ENCODE measurements at places on chromosomes 4 and X.

DNA sequence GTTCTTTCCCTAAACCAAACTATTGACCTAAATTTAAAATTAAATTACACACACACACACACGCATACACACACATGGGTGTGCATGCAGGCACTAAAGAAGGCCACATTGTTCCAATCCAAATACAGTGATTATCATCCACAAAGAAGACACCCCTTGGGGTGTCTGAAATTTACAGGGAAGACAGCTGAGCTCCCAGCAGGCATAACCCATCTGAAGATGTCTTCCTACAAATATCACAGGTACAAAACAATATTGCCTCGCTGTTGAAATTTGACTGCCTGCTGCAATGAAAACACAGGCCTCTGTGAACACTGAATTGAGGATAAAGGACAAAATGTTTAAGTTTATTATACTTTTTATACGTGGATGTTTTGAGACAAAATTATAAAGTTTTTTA lies 50.2 kb upstream of the SLC7A11 start:
- no peak for DNase-seq

- DNase-seq, result no peak
Measured at GRCh38 chrX:12693754-12694153, 97.5 kb upstream of the PRPS2 start.

DNA sequence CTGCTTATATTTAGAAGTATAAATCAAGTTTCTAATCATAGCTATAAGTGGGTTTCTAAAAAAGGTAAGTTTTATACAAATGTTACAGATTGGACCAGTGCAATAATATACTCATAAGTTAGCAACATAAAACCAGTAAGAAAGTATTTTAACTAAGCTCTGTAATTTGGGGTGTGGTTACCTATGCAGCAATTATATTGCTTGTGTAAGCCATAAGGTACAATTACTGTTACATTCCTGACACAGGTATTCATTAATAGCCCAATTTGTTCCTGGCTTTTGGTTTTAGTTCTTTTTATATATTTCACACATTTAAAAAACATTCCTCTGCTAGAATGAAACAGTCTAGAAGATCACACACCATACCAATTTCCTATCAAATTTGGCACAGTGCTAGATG lies 115.1 kb downstream of the FRYL start:
- DNase-seq, result no peak

GRCh38 chrX:47222751-47223350 lies 4.4 kb downstream of the CDK16 start:
- DNase-seq, result no peak

- no peak for DNase-seq
Measured at GRCh38 chr4:78763251-78763650, 12.9 kb upstream of the BMP2K start.

- no peak for DNase-seq
Measured at GRCh38 chr4:55866290-55866907, 13.0 kb downstream of the EXOC1 start.

GRCh38 chrX:105313596-105313995 lies 93.1 kb upstream of the TEX13A start:
- no peak for DNase-seq

DNA sequence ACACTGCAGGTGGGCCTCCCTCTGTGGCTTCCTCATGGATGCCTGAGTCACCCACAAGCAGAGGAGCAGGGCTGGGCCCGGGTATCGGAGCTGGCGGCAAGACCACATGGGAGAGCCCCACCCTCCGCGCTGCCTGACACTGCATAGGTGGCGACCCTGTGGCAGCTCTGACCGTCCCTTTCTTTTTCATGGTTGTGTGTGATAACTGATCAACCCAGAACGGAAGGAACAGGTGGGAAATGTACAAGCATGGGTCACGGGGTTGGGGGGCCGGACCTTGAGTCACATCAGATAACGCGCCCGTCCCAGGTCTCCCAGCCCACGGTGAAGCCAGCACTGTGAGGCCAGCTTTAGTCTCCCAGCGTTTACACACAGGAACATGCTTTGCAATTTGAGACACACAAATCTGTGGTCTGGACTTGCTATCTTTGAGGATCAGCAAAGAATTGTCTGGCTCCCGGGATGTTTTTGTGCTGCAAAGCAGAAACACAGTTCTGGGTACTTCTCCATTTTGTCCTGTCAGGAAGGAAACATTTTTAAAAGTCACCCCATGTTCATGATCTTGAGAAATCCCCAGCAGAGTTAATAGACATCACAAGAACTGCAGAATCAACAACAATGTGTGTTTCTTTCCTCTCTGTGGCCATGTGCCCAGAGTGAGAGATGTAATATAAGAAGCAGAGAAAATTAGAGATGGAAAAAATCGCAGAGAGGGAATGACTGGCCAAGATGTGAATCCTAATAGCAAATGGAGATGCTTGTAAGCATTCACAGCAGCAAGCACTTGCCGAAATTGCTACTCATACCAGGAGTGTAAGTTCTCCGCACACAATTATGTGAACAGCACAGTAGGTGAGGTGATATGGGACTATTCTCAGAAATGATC lies 70.1 kb upstream of the CBR4 start:
- no peak for DNase-seq

GRCh38 chrX:63855896-63856295 lies 70.9 kb upstream of the ARHGEF9 start:
- no peak for DNase-seq

- no peak for DNase-seq
Measured at GRCh38 chrX:134753718-134754008, 95.4 kb upstream of the PLAC1 start.

GRCh38 chrX:150228431-150228830 lies 134.7 kb upstream of the MAMLD1 start:
- DNase-seq, result no peak

- DNase-seq, result no peak
Measured at GRCh38 chrX:9842541-9842940, 56.3 kb downstream of the SHROOM2 start.

DNA sequence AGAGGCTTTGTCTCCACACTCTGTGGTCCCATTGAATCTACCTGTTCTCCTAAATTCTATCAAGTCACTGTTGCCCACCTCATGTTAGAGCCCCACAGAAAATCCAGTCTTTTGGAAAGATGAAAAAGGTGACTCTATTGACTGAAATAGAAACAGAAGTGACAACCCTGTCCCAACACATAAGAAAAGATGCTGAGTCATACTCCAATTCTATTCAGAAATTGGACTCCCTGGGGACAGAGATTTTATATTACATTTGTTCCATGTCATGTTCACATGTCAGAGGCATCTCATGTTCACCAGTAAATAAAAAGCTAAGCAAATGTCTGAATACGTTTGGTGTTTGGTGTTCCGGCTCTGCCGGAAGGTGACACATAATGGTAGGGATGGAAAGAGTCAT lies 2.9 kb upstream of the GRPR start:
- DNase-seq, result no peak

GRCh38 chr4:182847576-182848450 lies 69.4 kb downstream of the DCTD start:
- DNase-seq, result no peak

GRCh38 chr4:16609170-16609758 lies 289.2 kb downstream of the LDB2 start:
- DNase-seq, result no peak

DNA sequence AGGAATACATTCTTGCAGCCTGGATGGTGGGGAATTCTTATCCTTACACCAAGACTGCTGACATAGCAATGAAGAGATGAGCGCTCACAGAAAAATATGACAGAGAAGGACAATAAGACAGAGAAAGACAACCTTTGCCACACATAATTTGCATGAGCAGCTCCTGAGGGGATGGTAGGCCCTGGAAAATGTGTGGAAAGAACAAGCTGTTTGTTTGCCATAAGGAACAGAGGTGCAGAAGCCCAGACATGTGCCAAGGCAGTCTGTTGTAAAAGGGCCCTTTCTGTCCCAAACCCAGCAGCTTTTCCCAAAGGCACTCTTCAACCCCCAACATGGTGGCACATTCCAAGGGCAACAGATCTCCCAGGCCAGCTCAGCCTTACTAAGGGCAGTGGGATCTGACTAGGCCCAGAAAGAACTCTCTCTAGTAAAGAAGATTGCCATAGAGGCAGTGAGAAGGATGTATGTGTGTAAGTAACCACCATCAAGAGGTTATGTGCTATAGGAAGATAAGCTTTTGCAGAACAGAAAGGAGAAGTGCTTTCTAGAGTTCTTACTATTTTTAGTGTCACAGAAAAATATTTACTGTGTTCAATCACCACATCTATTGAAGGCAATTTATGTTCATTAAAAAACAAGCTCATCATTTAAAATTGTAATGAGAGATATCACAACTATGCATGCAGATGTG lies 287.0 kb upstream of the RASGEF1B start:
- no peak for DNase-seq

DNA sequence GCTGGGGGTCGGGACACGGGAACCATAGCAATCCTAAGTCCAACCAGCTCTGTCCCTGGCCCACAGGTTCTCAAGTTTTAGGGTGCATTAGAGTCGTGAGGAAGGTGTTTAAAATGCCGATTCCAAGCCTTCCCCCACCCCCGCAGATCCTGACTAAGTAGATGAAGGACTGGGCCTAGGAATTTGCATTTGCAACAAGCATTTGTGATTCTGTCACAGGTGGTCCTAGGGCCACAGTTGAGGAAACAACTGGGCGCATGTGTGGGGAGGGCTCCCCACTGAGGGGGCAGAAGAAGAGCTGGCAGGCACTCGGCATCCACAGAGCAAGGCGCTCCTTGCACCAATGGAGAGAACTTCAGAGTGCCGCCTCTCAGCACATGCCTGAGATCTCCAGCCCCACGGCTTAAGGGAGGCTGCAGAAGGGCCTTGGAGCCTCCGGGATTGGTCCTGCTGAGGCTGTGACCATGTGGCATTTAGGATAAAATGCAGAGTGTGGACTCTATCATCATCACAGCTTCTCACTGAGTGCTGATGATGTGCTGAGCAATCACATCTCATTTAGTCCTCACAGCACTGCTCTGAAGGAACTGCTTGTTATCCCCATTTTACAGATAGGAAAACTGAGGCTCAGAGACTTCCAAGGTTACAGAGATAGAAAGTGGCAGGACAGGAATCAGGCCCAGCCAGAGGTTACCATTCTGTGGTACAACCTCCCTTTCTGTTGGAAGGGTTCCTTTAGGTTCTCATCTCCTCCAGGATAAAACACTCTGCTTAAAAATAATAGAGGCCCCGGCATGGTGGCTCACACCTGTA lies 16.7 kb downstream of the SEL1L3 start:
- no peak for DNase-seq

DNA sequence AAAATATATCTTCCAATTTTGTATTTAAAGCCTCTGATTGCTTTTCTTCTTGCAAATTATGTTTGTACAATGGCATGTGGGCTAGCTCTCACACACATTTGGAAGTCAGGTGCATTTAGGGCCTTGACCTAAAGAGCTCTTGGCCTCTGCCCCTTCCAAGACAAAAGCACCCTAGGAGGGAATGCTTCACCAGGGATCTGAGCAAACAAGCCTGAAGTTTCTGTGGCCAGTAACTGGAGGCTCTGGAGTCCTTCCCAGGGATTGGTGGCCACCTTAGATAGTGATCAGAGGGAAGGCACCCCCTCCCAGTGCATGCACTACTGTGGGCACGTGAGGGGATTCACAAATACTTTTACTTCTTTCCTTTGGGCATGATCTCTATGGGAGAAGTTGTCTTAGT lies 60.3 kb upstream of the DIPK2B start:
- DNase-seq, result no peak

GRCh38 chr4:158535130-158535614 lies 13.5 kb downstream of the RXFP1 start:
- DNase-seq, result no peak

Data from central memory CD8-positive, alpha-beta T cell (primary cell).